Uterine smooth muscle cell (primary cell): ENCODE measurements at places on chromosomes 6 and 20. TPM values are rescaled to one million over a fixed set of nuclear protein-coding genes. Genes with fewer than 3 reads are reported as not detected.

ZFP57 gene
- 0.11 TPM in 1 of 2 replicates, not detected in the other for total RNA-seq

PACRG gene
- total RNA-seq, result 0.25 and 0.33 TPM in 2 replicates

DCDC2 gene
- 1.1 and 6.1 TPM in 2 replicates for total RNA-seq

PARD6B gene
- total RNA-seq, result 2.3 and 3.5 TPM in 2 replicates

GNAS-AS1 gene
- 0.87 and 1.00 TPM in 2 replicates for total RNA-seq

CAGE1 gene
- under 0.01 and 0.11 TPM in 2 replicates for total RNA-seq

CEBPB gene
- total RNA-seq, result 145 and 164 TPM in 2 replicates

TBX18 gene
- total RNA-seq, result 3.2 and 3.8 TPM in 2 replicates

LPA gene
- total RNA-seq, result not detected in 2 replicates

EHMT2 gene
- 74.0 and 94.5 TPM in 2 replicates for total RNA-seq

CASS4 gene
- total RNA-seq, result 0.12 and 0.77 TPM in 2 replicates

LST1 gene
- not detected in 2 replicates for total RNA-seq

KIF6 gene
- total RNA-seq, result 0.33 and 0.87 TPM in 2 replicates

ENPP4 gene
- total RNA-seq, result 2.2 and 2.4 TPM in 2 replicates

BTN1A1 gene
- total RNA-seq, result not detected in 2 replicates

ZBTB46 gene
- 11.9 and 16.7 TPM in 2 replicates for total RNA-seq

TENT5A gene
- total RNA-seq, result 30.1 and 56.0 TPM in 2 replicates

SLC25A27 gene
- 4.1 and 7.9 TPM in 2 replicates for total RNA-seq

FAM209A gene
- total RNA-seq, result not detected in 2 replicates

HAO1 gene
- not detected in 2 replicates for total RNA-seq

BLCAP gene
- total RNA-seq, result 25.3 and 28.0 TPM in 2 replicates

GCNT2 gene
- 0.12 and 0.22 TPM in 2 replicates for total RNA-seq

SNAI1 gene
- total RNA-seq, result 0.11 and 0.12 TPM in 2 replicates

RCAN2 gene
- total RNA-seq, result 0.77 and 1.5 TPM in 2 replicates

IRAK1BP1 gene
- total RNA-seq, result 3.7 and 5.4 TPM in 2 replicates

LY6G6F gene
- not detected in 2 replicates for total RNA-seq

C20orf144 gene
- total RNA-seq, result under 0.01 and 0.11 TPM in 2 replicates

KCNQ5 gene
- total RNA-seq, result 1.00 and 2.9 TPM in 2 replicates

MAP1LC3A gene
- total RNA-seq, result 6.5 and 22.2 TPM in 2 replicates

MEP1A gene
- total RNA-seq, result not detected in 2 replicates

ZNF311 gene
- total RNA-seq, result 1.7 and 2.9 TPM in 2 replicates

SNX5 gene
- 114 and 141 TPM in 2 replicates for total RNA-seq

BTNL2 gene
- not detected in 2 replicates for total RNA-seq

SLC17A1 gene
- total RNA-seq, result not detected in 2 replicates

DDAH2 gene
- 39.3 and 81.0 TPM in 2 replicates for total RNA-seq

PEX7 gene
- 14.9 and 15.0 TPM in 2 replicates for total RNA-seq

SLC32A1 gene
- total RNA-seq, result not detected in 2 replicates

THEMIS gene
- total RNA-seq, result not detected in 2 replicates

NFKBIL1 gene
- 26.0 and 36.1 TPM in 2 replicates for total RNA-seq

CTAGE9 gene
- not detected in 2 replicates for total RNA-seq

PRPH2 gene
- 1.7 and 1.8 TPM in 2 replicates for total RNA-seq

OVOL2 gene
- not detected in 2 replicates for total RNA-seq

CCDC170 gene
- total RNA-seq, result 0.22 and 1.6 TPM in 2 replicates

AGPAT4 gene
- 10.9 and 15.9 TPM in 2 replicates for total RNA-seq

HLA-DMB gene
- under 0.01 TPM in 1 of 2 replicates, not detected in the other for total RNA-seq

MRAP2 gene
- 2.2 and 4.9 TPM in 2 replicates for total RNA-seq

MUC21 gene
- total RNA-seq, result not detected in 2 replicates

MEI4 gene
- not detected in 2 replicates for total RNA-seq

EDEM2 gene
- 27.2 and 56.7 TPM in 2 replicates for total RNA-seq

PPP1R3G gene
- 2.8 and 2.9 TPM in 2 replicates for total RNA-seq

GSTA3 gene
- not detected in 2 replicates for total RNA-seq

MUC22 gene
- total RNA-seq, result not detected in 2 replicates

EPPIN gene
- total RNA-seq, result not detected in 2 replicates

HLA-DOB gene
- total RNA-seq, result 0.11 and 0.12 TPM in 2 replicates

BYSL gene
- 16.6 and 23.7 TPM in 2 replicates for total RNA-seq
